ENCODE measurements at places on chromosomes 2 and 18. TPM values are rescaled to one million over a fixed set of nuclear protein-coding genes. Genes with fewer than 3 reads are reported as not detected.

Gene GBX2
- 0.51 TPM for total RNA-seq

Gene HOXD11
- not detected for total RNA-seq

Gene SERPINB10
- total RNA-seq, result not detected

Gene TUBB8B
- not detected for total RNA-seq

Gene NFE2L2
- 47.2 TPM for total RNA-seq

Gene SCYGR2
- not detected for total RNA-seq

Gene GKN1
- total RNA-seq, result not detected

Gene NCKAP5
- total RNA-seq, result under 0.01 TPM

Measured in dermis microvascular lymphatic vessel endothelial cell (primary cell).